ENCODE measurements at places on chromosomes 7 and 10.

DNA sequence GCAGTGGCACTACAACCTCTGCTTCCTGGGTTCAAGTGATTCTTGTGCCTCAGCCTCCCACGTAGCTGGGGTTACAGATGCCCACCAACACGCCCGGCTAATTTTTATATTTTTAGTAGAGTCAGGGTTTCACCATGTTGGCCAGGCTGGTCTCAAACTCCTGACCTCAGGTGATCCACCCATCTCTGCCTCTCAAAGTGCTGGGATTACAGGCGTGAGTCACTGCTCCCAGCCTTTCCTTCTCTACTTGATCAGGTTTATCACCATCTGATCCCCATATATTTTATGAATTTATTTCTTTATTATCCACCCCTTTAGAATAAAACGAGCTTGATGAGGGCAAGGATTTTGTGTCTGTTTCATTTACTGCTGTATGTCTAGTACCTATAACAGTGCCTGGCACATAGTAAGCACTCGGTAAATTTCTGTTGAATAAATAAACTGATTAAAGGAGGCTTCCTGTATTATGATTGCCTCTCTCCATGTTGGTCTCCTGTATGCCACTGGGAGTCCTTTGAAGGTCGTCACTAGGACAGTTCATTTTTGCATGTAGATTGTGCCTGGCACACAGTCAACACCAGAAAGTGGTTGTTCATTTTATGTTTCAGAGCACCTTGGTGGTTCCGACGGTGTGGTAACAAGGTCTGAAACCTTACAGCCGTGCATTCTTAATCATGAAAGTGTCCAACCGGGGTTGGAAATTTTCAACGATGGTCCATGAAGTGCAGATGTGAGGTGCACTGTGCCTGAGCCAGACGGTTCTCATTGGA lies 9.6 kb upstream of the EIF3A start:
- no peak for DNase-seq

DNA sequence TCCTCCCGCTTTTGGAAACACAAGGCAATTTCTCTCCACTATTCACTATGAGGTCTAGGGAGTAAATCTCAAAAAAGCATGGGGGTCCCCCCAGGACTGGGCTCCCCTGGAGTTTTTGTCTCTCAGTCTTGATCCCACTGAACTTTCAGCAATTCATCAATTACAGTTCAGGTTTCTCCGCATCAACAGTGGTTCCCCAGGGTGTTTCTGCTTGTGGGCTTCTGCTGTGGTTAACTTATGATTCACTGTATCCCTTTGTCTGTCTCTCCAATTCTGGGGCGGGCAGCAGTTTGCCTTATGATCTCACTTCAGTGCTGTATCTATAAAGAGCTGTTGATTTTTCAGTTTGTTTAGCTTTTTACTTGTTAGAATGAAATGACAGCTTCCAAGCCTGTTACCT lies 142.6 kb upstream of the CDC14C start:
- no peak for DNase-seq

GRCh38 chr10:36475746-36476145 lies 649.7 kb upstream of the ANKRD30A start:
- DNase-seq = no peak

DNA sequence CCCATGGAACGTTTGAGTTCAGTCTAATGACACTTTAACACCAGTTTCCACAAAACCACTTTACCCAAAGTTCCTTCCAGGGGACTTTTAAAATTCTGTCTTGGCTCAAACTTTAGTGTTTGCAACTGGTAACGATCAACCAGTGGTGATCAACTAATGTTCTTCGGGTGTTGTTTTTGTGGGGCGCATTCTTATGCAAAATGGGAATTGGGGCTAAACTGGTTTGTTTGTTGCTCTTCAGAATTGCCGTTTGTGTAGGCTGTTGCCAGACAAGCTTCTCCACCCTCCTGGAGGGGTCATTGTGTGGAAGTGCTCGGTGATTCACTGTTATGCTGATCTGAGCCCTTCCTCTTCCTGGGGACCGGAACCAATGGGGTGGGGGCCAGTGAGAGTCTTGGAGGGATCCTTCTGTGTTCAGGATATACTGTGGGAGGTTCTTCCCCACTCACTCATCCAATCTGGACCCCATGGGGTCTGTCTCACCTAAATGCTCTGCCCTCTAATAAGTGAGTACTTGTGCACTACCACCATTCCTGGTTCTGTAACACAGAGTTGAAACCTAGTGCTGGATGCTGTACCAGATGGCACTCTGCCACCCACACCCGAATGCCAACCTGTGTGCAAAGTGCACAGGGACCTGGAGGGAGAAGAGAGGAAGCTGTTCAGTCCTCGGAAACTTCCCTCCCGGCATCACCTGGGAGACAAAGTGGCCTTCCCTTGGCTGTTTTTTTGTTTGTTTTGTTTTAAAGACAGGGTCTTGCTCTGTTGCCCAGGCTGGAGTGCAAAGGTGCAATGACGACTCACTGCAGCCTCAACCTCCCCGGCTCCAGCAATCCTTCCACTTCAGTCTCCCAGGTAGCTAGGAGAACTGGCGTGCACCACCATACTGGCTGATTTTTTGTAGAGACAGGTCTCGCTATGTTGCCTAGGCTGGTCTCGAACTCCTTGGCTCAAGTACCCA lies 2.1 kb downstream of the NFE2L3 start:
- peak; percentile 8 for DNase-seq

DNA sequence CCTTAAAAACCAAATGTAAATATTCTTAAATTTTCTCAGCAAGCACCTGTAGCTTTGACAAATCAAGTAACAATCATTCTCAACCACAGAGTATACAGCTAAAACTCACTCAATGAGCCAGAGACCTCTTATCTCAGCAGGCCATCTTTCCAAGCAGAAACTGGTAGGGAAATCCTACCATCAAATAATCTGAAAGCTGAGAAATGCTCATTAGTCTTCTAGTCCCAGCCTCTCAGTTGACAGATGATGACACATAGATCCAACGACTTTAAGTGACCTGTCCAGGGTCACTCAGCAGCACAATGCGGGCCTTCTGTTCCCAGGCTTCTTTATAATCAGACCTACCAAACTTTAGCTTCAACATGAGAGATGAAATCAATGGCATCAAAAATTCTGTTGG lies 184.6 kb downstream of the SGMS1 start:
- no peak for DNase-seq

DNA sequence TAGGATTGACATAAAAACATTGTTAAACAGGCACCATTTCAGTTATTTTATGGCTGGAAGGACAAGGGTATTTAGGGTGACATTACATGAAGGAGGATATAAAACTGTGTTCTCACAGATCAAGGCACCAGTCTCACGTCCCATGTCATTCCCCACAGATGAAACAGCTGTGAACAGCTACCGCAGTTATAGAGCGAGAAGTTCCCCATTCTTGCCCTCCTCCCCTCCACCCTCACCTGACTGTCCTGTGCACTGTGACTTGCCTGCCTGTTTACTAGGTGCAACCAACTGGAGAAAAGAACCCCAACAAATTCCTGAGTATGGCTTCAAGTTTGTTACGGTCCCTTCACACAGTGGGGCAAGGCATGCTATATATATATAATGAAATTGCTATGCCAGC lies 141.6 kb downstream of the SND1 start:
- DNase-seq = no peak

DNA sequence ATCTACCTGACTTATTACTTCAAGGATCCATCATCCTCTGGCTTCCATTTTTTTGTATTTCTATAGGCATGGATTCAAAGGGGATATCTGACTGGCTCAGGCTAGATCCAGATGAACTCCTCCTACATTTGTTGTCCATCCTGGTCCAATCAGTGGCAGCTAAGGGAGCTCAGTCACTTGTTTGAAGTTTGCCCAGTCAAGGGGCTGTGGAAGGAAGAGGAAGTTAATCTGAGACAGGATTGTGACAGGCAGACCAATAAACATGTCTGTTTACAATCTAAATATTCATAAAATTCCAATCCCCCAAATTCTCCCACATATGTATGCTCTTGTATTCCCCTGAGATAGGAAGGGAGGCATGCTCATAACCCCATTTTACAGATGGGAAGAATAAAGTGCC lies 48.7 kb downstream of the CAV1 start:
- no peak for DNase-seq

GRCh38 chr10:1947464-1948003 lies 210.2 kb upstream of the ADARB2 start:
- no peak for DNase-seq

GRCh38 chr10:72539137-72539536 lies 86.7 kb downstream of the MICU1 start:
- DNase-seq = no peak

DNA sequence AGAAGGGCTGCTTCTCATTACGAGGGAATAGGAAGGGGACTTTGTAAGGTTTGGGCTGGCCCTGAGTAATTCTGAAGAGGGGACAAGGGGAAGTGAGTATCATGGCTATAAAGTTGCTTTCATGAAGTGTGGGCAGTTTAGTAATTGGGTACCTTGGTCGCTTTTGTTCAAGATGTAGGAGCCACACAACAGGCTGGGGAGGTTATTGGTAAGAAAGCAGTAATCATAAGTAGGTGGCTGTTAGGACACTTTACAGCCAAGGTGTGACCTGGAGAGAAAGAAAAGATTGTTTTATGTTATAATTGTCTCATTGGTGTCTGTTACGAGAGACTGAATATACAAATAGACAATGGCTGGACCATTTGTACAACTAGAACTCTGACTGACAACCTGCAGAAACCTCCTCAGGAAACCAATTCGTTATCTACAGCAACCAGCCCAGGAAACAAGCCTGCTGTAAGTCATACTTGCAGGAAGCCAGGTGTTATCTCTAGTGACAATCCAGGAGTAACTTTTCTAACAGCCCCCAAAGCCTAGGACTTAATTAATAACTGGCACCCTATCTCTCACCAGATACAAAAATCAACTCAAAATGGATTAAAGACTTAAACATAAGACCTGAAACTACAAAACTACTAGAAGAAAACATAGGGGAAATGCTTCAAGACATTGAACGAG lies 5.0 kb upstream of the CCM2 start:
- DNase-seq = no peak

DNA sequence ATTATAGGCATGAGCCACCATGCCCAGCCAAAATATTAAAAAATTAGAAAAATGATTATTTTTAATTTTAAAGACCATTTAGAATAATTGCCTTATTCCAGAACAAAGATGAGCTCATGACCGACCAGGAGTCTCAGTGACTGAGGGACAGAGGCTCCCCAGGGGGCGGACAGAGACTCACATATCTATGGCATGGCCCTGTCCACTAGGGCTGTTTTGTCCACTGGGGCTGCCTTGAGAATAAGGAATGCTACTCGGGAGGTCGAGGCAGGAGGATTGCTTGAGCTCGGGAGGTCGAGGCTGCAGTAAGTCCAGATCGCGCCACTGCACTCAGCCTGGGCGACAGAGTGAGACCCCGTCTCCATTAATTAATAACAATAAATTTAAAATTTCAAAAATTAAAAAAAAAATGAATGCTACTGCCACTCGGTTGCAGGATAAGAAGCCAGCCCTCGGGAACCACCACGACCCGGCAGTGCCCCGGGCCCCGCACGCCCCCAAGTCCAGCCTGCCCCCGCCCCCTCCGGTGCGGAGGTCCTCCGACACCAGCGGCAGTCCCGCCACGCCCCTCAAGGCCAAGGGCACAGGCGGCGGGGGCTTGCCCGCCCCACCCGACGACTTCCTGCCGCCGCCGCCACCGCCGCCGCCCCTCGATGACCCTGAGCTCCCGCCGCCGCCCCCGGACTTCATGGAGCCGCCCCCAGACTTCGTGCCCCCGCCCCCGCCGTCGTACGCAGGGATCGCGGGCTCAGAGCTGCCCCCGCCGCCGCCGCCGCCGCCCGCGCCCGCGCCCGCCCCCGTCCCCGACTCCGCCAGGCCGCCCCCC lies 128.6 kb downstream of the APBB1IP start:
- no peak for DNase-seq

GRCh38 chr7:94393246-94394108 lies 1.2 kb upstream of the COL1A2 start:
- no peak for DNase-seq

DNA sequence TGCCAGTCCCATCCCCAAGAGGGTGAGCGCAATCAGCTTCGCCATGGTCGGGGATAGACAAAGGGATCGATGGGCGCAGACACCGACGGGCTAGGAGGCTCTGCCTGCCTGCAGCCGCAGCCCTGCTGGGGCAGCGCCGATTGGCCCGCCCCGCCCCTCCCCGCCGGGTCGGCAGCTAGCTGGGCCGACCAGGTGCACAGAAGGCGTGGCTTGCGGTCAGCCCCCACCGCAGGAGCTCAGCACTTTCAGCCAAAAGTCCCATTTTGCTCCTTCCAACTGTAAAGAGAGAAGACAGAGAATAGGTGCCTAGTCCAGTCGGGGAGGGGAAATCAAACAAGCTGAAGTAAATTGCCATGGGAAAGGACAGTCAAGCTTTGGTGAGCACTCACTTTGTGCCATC lies at the start of gene PON1:
Gene PON1 (minus strand): TSS at position 102 of the 400 bp plus-strand sequence. CDS start 57 bp downstream, at position 45.
- DNase-seq = no peak
